ENCODE measurements at places on chromosomes 5 and 9.

- no peak for DNase-seq
These were observed 23.8 kb upstream of the TDRD7 start for GRCh38 chr9:97387936-97388684.

DNA sequence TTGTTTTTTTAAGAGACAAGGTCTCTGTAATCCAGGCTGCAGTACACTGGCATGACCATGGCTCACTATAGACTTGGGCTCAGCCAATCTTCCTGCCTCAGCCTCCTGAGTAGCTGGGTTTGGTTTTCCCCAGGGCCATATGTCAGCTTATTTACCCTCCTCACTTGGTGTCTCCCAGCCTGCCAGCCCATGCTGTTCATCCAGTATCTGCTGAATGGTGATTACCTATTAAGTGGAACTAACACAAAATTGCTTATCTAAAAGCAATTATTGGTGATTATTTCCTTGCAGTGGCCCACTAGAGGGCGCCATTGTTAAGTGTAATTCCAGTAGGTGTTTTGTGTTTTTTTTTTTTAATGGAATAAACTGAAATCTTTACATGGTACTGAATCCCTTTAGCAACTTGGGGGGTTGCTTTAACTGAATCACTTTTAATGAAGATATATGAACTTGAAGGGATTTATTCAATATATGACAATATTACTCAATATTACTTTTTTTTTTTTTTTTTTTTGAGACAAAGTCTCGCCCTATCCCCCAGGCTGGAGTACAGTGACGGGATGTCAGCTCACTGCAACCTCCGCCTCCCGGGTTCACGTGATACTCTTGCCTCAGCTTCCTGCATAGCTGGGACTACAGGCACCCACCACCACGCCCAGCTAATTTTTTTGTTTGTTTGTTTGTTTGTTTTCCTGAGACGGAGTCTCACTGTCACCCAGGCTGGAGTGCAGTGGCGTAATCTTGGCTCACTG, 13.8 kb downstream of the EXOSC2 start:
- DNase-seq = peak; percentile 51

DNA sequence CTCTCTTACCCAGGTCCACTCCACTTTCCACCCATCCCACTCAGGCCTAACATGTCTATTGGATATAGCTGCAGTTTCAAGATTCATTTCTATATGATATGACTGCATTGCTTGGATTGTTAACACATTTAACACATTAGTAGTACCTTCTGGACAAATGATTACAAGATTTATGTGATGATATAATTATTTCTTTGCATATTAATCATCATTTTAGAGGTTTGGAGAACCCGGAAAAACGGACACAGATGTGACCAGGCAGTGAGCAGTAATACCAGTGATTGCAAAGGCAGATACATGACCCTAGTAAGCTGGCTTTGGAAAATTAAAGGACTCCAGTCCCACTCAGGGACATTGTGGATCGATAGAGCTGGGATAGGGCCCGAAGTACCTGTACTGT, 103.8 kb downstream of the PRR16 start:
- DNase-seq = no peak

DNA sequence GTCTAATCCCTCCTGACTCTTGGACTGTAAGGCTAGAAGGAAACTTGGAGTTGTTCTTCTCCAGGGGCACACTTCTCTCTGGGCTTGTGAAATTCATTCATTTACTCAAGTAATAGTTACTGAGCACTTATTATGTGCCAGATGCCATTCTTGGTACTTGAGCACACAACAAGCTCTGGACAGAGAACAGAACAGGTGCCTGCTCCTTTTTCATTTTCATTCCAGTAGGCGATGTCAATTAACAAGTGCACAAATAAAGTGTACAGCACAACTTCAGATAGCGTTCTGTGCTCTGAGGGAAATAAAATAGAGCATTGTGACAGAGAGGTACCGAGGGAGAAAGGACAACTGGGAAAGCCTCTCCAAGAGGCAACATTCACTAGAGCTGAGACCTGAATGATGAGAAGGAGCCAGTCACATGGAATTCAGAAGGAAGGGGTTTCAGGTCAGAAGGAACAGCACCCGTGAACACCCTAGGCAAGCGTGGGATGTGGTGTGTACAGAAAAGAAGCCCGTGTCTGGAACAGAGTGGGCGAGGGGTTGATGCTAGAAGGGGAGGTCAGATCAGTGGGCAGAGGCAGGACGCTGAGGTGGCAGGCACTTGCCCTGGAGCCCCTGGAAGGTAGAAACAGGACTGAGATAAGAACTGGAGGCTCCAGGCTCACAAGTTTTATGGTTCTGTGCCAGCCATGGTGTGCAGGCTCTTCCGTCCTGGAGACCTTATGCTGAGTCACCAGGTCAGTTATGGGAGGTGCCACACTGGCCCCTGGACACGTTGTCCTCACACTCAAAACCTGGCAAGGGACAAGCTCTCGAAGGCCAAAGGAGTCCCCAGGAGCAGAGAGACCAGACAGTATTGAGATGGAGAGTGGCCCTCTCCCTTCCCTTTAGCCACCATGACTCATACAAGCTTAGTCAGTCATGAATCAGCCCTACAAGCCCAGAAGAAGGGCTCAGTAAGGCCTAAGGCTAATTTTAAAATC, 7.2 kb upstream of the ABLIM3 start:
- peak; percentile 97 for DNase-seq

DNA sequence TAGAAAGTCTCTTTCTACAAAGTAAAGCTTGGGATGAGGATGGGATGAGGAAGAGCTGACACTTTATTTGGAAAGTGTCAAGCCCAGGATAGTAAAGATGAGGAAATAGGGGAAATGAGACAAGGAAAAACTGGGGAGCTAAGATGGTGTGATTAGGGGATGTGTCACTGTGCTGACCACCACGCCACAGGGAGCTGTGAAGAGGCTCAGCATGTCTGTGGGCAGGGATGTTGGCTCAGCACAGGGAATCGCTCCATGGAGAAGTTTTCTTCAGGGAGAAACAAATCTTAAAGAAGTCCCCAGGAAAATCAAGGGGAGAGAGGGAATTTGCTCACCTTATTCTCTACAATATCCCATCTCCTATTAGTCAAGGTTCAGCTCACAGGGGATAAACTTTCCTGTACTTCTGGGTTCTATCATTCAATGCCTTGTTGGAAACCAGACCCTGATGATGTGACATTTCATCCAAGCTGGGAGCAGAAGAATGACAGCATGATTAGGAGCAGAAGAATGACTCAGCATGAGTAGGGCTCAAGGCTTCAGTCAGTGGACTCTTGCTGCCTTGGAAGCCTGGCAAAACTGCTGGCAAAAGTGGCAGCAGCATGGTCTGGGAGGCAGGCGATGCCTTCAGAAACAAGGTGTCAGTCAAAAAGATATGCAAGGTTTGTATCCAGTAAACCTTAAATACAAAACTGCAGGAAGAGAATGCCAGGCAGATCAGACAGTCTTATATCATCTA, 4.9 kb downstream of the HSPB3 start:
- DNase-seq = peak; percentile 53

GRCh38 chr9:110346325-110346724, 8.7 kb upstream of the TXNDC8 start:
- DNase-seq = no peak

DNA sequence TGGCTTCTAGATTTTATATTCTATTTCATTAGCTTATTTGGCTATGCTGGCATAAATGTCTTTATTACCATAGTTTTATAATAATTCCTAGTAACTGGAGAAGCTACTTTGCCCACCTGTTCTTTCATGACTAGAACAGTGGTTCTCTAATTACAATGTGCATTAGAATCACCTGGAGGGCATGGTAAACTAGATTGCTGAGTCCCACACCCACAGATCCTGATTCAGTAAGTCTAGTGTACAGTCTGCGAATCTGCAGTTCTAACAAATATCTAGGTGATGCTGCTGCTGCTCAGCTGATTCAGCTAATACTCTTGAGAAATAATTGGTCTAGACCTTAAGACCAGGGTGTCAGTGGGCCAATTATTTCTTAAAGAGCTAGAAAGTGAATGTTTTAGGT, 35.5 kb downstream of the RNF38 start:
- DNase-seq = no peak

- peak; percentile 73 for DNase-seq
These were observed 99.6 kb upstream of the CAST start for GRCh38 chr5:96562614-96563013.

GRCh38 chr9:128394379-128395168, 23.4 kb downstream of the URM1 start:
- DNase-seq = no peak

DNA sequence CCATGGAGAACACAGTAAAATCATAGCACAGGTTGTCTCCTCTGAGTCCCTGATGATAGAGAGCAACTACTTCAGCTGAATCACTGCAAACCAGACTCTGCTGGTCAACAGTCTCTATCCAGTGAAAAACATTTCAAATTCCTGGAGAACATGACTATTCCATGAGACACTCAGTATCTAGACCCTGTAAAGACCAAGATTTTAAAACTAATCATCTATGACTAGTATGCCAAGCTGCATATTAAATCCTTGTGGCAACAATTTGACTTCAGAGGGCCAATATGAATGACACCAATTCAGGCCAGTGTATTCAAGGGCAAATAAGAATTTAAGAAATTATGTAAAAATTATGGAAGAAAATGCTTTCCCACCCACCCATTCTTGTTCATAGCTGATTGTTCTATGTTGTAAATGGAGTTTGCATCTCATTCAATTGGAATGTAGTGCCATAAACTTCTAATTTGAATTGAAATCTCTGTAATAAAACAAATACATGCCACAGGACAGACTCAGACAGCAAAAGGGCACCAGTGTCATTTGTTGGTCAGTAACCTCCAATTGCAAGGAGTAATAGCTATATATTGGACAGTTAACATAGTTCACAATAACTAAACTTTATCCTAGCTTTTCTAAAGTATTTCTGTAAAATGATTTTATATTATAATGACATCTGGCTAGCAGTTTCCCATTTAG, 80.1 kb upstream of the LPAR1 start:
- no peak for DNase-seq

GRCh38 chr5:148541054-148541835, 113.1 kb downstream of the HTR4 start:
- DNase-seq = no peak

DNA sequence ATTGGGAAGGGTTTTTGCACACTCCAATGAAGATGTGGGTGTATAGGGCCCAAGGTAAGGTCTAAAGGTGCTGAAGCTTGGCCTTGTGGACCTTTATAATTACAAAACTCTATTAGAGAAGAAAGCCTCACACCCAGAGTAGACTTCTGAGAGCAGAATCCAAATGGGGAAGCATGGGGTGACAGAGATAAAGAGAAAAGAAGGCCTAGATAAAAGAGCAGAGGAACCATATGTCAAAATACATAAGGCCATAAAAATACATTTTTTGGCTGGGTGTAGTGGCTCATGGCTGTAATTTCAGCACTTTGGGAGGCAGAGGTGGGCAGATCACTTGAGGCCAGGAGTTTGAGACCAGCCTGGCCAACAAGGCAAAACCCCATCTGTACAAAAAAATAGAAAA, 27.4 kb upstream of the TCERG1 start:
- DNase-seq = no peak

DNA sequence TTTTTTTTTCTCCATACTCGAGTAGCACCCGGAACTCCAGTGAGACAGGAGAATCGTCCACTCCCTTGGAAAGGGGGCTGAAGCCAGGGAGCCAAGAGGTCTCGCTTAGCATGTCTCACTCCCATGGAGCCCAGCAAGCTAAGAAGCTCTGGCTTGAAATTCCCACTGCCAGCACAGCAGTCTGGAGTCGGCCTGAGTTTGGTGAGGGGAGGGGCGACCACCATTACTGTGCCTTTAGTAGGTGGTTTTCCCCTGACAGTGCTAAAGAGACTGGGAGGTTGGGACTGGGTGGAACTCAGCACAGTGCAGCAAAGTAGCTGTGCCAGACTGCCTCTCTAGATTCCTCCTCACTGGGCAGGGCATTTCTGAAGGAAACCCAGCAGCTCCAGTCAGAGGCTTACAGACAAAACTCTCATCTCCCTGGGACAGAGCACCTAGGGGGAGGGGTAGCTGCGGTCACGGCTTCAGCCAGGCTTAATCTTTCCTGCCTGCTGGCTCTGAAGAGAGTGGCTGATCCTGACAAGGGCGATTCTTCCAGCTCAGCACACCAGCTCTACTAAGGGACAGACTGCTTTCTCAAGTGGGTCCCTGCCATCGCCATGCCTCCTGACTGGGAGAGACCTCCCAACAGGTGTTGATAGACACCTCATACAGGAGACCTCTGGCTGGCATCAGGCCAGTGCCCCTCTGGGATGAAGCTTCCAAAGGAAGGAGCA, 414.5 kb upstream of the ZNF608 start:
- peak; percentile 42 for DNase-seq

DNA sequence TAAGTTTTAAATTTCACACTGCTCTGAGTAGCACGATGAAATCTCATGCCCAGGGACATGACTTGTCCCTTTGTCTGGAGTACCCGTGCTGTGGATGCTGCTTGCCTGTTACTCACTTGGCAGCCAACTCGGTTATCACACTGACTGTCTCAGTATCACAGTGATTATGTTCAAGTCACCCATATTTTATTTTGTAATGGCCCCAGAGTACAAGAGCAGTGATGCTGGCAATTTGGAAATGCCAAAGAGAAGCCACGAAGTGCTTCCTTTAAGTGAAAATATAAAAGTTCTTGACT, 22.8 kb upstream of the SCGB3A2 start:
- DNase-seq = no peak

- DNase-seq = no peak
These were observed 136.2 kb upstream of the PHYKPL start for GRCh38 chr5:178368716-178369300.

DNA sequence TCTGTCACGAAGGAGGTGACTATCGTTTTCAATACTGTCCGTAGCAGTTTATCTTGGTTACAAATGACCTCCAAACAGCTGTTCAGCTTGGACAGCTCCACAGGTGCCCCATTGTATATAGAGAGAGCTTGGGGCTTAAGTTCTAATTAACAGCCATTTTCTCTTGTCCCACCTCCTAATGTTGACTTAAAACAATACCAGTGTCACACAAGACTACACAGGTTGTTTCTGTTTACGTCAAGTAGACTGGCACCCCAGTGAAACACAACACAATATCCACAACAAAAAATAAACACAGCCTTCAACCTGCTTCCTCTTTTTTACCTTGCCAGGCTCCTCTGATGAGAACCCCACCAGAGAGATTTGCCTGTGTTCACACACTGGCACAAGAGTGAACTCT, 39.8 kb upstream of the TLE1 start:
- no peak for DNase-seq

DNA sequence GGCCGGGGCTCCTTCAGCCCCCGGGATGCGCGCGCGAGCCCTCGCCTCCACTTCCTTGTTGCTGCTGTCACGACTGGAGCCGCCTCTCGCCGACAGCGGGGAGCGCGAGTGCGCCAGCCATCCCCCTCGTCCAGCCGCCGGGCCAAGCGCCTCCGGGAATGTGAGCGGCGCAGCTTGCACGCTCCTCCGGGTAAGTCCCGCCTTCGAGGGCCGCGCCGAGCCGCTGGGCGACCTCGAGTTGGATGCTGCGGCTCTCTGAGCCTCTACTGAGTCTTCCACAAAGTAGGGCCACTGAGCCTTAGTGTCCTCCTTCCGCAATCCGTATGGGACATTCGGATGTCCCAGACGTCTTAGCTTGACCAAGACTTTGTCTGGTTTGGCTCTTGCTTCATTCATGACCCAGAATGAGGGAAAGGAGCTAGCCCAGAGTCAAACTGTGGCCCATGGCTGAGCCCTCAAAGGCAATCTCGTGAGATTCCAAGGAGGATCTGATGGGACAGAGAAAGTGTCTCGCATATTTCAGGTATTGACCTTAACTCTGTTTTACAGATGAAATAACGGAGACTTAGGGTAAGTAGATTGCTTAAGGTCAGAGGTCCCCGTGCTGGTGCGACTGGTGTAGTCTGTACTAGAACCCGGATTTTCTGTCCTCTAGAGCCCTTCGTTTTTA, 586 bp downstream of the HMGXB3 start:
- peak; percentile 32 for DNase-seq
